ENCODE measurements at places on chromosomes 12 and 14.

DNA sequence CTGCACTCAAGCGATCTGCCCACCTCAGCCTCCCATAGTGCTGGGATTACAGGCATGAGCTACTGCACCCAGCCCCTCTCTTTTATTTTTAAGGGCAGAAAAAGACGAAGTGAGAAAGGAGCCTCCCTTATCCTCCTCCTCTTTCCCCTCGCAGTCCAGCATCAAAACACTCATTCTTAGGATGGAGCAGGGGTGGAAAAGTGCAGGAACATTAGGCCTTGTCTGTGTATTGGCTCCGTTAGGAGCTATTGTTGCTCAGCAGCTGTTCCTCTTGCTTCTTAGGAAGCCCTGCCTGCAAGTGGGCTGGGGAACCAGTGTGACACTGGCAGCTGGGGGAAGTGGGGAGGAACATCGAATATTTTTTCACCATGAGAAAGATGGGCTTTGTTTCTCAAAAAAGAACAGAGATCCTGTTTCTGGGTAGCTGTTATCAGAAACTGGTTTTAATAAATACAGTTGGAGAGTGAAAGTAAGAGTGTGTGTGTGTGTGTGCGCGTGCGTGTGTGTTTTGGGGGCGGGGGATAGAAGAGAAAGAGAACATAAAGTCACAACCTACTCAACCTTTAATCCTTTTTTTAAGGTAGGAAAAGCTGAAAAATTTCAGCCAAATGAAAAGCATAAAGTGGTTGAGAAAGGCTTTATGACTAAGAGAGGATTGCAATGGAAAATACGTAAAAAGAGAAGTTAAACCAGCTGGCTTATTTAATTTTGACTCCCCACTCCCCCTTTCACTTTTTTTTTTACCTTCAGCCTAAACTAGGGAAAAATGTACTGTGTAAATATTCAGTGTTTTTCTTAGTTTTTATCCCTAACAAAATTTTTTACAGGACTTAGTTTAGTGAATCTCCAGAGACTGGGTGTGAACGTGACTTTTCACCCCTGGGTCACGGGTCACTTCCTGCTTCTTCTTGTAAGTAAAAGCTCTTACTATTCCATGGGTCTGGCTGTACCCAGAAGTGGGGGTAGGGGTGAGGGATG lies 197.2 kb upstream of the PLEKHG7 start:
- DNase-seq, result peak; percentile 15

GRCh38 chr14:90379106-90379505 lies 17.7 kb upstream of the CALM1 start:
- DNase-seq, result no peak

DNA sequence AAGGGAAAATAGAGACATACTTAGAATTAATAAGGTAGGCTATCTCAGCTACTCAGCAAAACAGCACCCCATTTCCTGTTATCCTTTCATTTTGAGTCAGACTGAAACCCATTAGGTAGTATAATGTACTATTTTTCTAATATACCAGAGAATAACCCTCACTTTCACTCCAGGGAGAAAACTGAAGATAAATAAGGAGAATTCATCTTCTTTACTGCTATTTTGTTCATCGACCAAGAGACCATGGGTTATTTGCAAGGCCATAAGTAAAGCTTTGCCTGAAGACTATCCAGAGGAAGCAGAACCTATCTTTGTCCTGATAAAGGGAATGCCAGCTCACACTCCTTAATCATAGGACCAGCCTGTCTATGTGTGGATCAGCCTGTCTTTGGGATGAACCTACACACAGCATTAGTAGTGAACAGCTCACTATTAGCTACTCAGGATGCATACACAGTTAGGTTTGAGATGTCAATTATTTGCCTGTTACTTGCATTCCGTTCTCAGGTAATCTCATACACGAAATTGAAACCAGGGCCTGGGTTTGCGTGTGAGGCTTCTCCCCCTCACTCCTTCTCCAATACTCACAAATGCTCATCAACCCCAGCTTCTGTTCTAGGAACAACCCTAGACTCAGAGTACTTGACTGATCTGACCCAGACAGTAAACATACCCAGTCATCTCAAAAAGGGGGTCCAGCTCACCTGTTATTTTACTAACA lies 124.4 kb downstream of the DAD1 start:
- no peak for DNase-seq

- DNase-seq, result no peak
These were observed 67.4 kb upstream of the FBRSL1 start for GRCh38 chr12:132422381-132423043.

DNA sequence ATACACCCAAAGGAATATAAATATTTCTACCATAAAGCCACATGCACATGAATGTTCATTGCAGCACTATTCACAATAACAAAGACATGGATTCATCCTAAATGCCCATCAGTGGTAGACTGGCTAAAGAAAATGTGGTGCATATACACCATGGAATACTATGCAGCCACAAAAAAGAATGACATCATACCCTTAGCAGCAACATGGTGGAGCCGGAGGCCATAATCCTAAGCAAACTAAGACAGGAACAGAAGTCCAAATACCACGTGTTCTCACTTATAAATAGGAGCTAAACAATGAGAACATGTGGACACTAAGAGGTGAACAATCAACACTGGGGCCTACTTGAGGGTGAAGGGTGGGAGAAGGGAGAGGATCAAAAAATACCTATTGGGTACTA lies 198.5 kb downstream of the BMP4 start:
- no peak for DNase-seq

DNA sequence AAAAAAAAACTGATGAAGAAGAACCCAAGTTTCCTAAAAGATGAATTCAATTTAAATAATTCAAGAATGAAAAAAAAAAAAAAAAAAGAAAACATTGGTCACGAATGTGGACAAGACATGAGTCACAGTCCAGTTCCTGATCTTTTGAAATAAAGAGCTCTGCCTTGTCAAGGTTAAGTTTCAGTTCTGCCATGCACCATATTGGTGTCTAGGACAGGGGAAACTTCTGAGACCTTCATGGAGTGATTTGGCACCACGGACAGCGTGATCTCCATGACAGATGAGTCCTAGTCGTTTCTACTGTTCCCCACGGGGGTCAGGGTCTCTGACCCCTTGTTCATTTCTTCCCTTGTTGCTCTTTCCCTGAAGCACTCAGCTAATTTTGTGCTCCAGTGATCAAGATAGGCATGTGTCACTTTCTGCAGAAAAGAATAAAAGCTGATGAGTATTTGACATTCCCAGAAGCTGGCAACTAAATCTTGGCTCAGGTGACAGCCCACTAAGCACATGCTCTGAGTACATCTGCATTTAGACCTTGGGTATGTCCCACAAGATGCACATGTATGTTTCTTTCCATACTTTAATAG lies 1159.7 kb downstream of the BCL11B start:
- DNase-seq, result no peak

DNA sequence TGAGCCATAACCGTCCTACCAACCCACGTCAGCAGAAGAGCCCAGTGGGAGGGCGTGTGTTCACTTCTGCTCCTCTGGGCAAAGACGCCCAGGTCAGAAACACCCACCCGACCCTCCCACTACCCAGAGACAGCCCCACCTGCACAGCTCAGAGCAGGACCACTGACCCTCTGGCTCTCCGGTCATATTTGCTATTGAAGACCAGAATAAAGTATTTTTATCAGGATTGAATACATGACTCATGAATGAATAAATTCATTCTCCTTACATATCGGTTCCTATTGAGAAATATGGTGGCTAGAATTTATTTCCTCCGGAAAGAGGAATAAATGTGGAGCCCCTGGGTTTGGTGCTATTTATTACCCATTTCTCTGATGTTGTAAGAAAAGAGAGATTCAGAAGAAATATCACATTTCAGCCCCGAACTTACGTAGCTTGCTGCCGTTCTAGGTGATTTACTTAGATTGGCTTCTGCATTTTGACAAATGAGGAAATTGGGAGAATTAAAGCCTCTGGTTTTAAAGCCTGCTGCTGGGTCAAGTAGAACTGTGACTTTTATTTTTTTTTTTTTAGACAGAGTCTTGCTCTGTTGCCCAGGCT lies 36.4 kb upstream of the P2RX7 start:
- DNase-seq, result no peak

- DNase-seq, result no peak
These were observed 14.6 kb upstream of the CABP1 start for GRCh38 chr12:120625557-120626419.

DNA sequence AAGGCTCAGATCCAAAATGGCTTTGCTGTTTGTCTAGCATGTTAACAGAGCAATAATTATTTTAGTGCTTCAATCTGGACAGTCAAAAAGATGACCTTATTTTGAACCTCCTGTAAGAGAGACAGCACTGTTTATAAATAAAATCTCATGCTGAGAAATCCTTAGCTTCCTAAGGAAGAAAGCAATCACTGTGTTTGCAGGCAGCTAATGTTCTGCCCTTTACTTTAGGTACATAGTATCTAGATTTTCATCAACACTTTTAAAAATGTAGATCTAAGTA lies 105.3 kb downstream of the PRKD1 start:
- no peak for DNase-seq

DNA sequence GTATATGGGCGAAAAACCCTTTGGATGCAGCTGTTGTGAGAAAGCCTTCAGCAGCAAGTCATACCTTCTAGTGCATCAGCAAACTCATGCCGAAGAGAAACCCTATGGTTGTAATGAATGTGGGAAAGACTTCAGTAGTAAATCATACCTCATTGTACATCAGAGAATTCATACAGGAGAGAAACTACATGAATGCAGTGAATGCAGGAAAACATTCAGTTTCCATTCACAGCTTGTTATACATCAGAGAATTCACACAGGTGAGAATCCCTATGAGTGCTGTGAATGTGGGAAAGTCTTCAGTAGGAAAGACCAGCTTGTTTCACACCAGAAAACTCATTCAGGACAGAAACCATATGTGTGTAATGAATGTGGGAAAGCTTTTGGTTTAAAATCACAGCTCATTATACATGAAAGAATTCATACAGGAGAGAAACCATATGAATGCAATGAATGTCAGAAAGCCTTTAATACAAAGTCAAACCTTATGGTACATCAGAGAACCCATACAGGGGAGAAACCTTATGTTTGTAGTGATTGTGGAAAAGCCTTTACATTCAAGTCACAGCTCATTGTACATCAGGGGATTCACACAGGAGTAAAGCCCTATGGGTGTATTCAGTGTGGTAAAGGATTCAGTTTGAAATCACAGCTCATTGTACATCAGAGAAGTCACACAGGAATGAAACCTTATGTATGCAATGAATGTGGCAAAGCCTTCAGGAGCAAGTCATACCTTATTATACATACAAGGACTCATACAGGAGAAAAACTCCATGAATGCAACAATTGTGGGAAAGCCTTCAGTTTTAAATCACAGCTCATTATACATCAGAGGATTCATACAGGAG lies 21.4 kb downstream of the ZNF268 start:
- DNase-seq, result no peak

GRCh38 chr12:2391740-2392331 lies 339.0 kb downstream of the CACNA1C start:
- DNase-seq, result no peak

GRCh38 chr12:27592548-27592947 lies 68.5 kb downstream of the PPFIBP1 start:
- peak; percentile 54 for DNase-seq

GRCh38 chr12:85017133-85017532 lies 18.9 kb downstream of the TSPAN19 start:
- no peak for DNase-seq

GRCh38 chr14:69625299-69626131 lies 14.1 kb downstream of the SUSD6 start:
- peak; percentile 24 for DNase-seq

DNA sequence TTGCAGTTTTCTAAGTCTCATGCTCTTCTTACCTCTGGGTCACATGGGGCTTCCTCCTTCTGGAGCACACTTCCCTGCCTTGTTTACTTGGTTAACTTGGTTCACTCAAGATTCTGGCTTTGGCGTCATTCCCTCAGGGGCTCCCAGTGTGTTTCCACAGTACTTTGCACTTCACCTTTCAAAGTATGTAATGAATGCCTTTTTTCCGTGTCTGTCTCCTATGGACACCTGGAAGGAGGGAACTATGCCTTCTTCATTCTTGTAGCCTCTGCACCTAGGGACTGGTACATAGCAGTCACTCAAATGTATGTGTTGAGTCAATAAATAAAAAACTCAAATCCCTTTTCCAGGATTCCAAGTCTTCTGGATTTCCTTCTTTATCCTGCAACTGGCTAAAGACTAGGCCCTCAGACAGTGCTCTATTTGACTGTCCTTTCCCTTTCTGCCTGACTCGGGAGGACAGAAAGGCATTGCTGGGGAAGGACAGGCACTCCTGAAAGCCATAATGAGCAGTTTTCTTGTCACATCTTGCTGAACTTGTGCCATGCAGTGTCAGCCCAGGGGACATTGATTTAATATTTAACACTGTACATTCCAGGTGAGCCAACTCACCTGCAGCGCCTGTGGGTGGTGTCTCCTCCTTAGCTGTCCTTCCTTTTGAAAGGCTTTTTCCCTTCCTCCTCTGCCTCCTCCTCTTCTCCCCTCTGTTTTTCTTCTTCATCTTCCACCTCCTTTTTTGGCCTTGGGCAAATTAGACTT lies 12.8 kb downstream of the MYRFL start:
- no peak for DNase-seq

GRCh38 chr12:13049816-13050215 lies 5.6 kb downstream of the FAM234B start:
- DNase-seq, result peak; percentile 63

- no peak for DNase-seq
These were observed 17.7 kb downstream of the WNT5B start for GRCh38 chr12:1646569-1647284.

GRCh38 chr14:45242706-45243105 lies 10.3 kb downstream of the MIS18BP1 start:
- no peak for DNase-seq

GRCh38 chr14:104596451-104596918 lies 8.1 kb downstream of the TMEM179 start:
- DNase-seq, result no peak

DNA sequence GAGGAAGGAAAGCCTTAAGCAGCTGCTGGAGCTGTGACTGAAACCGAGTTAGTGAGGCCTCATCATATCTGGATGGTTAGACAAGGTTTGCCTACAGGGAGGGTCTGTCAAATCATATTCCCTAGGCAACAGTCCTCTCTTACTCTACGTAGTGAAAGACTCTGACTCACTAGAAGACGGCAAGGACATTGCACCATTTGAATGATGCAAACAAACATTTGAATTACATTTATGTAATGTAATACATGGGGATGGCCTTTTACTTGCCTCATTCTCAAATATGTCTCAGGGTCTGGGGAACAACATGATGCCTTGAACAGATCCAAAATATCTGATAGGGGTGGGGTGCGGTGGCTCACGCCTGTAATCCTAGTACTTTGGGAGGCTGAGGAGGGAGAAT lies 29.8 kb upstream of the STRAP start:
- DNase-seq, result no peak

GRCh38 chr12:101238800-101239329 lies 28.8 kb upstream of the SLC5A8 start:
- DNase-seq, result no peak

DNA sequence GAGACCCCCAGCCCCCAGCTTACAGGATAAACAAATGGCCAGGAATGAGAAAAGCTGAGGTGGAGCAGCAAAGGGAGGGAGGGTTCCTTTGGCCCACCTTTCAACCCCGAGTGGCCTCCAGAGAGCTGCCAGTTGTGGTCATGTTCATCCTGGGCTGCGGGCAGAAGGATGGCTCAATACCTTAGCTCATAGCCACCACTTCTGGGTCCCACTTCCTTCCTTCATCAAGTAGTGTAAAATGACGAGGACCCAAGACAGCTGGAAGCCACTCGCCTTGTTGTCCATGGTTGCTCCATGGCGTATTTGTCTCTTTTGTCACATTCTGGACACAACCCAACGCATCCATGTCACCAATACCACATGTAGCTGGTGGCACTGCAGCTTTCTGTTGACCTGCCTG lies 24.2 kb downstream of the CRACR2A start:
- no peak for DNase-seq

Measured in AG08395 (cell line).